ENCODE measurements at places on chromosomes 1 and 21.

- no peak for DNase-seq
These were observed 63.8 kb downstream of the GON4L start for GRCh38 chr1:155793213-155793612.

GRCh38 chr1:108072212-108072611, 107.2 kb upstream of the VAV3 start:
- DNase-seq, result no peak

- DNase-seq, result no peak
These were observed 212.9 kb upstream of the HOOK1 start for GRCh38 chr1:59601811-59602210.

DNA sequence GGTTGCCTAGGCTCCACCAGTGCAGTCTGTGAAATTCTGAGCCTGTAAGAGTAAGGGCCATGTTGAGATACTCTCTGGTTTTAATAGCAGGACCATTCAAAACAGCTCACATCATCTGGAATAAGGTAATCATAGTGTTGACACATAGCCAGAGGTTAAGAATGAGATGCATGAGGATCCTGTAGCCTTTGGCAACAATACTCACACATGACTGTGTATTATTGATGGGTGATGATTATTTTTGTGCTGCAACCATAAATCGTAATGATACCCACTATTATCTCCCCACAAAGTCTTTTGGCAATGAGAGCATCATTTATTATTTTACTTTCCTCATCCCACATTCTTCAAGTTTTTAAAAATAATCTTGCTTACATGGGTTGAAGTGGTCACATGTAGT, 35.5 kb downstream of the KCNK2 start:
- DNase-seq, result no peak

DNA sequence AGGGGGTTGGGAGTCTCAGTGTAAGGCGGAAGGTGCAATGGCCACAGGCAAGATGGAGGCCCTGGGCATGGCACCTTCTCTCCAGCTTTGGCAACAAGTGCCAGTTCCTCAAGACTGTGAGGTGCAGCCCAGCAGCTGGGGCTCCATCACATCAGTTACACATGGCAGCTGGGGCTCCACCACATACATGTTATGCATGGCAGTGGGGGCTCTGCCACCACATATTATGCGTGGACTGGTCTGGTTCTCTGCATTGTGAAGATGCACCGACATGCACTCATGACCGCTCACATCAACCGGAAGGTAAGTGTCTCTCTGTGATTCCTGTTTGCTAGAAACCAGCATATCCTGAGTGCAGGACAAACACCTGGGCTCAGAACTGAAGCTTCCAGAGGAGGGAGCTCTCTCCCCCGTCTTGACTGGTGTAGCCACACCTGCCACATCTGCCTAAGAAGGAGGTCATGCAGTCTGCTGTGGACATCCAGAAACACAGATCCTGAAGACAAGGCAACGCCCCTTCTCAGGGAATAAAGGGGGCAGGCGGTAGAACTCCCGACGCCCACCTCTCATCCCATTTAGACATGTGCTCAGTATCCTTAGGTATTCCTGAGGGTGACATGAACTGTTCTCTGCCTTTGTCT, 104.1 kb upstream of the TMPRSS2 start:
- peak; percentile 47 for DNase-seq

DNA sequence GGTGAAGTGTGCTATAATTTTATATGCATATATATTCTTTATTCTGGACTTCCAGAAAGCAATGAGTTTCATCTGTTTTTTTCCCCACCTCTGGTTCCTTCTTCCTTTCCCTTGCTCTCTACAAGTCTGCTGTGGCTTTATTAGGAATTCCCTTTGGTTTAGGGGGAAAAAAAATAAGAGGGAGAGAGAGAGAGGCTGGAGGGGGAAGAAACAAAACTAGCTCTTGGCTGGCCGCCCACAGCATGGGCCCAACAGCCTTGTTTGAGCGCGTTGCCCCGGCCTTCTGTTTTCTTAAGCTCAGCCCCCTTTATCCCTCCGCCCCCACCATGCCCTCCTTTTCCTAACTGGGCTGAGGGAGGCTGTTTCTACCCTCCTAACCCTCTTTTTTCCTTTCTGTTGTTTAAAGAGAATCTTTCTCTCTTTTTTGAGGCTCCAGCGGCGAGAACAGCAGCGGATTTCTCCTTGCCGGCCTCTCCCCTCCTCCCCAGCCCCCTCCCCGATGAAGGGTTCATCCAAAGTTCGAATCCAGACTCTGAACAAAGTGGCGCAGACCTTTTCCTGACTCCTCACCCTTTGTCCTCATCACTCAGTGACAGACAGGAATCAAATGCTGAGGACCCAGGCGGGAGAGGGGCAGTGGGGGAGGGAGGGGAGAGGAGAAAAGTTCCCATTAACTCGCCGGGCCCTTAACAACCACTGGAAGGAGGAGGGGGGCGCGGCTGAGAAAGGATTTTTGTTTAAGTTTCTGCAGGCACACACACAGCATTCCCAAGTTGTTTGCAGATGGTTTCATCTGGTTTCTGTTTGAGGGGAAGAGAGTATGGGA, 29.7 kb downstream of the PBX1 start:
- DNase-seq, result no peak

- no peak for DNase-seq
These were observed 32.8 kb upstream of the IL19 start for GRCh38 chr1:206737729-206738201.

- no peak for DNase-seq
These were observed 56.3 kb upstream of the CNN3 start for GRCh38 chr1:94983171-94983739.

GRCh38 chr1:153616917-153617311, 789 bp upstream of the S100A14 start:
- no peak for DNase-seq

GRCh38 chr1:67029472-67029871, 24.5 kb downstream of the SLC35D1 start:
- DNase-seq, result no peak

DNA sequence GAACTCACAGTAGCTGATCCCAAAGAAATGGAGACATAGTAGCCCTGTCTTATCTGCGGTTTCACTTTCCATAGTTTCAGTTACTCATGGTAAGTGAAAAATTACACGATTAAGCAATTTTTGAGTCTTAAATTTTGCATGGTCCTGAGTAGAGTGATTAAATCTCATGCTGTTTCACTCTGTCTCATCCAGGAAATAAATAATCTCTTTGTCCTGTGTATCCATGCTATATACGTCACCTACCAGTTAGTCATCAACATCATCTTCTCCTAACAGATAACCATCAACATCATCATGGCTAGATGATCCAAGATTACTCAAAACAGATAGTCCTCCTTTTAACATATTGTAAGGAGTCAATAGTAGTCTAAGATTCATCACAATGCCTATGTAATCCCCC, 1589.3 kb downstream of the BRINP3 start:
- DNase-seq, result no peak

DNA sequence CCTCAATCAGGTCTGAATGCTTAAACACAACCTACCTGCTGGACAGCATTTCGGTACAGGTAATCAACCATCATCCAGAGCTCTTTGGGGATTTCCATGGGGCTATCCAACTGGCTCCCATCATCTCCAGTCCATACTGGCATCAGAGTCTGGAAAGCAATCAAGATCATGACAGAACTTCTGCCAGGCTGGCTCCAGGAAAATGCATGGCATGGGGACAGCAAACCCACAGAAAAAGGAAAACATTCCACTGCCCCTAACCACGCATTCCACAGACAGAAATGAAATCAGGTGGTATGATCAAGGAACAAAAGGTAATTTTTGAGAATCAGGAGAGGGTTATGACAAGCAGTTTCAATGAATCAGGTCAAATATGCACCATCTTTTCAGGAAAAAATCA, 9.1 kb upstream of the MTF1 start:
- no peak for DNase-seq

DNA sequence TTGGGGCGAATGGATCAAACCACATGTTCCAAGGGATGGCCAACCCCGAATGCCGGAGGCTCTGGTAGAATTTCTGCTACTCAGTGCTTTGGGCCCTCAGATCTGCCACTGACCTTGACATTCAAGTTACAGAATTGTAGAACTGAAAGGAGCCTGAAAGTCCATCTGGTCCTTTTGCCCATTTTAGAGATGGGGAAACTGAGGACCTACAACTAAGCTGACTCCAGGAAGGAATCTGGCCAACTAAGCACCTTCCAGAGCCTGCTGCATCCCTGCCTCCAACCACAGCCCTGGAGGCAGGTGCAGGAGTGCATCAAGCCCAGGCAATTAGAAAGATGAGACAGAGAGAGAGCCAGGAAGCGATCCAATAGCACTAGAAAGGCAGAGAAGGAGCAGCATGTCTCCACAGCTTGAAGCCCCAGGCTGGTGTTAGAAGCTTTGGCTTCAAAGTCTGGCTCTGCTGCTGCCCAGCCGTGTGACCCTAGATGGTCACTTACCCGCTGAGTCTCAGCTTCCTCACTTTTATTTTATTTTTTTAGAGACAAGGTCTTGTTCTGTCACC, 1.3 kb upstream of the CTRC start:
- DNase-seq, result no peak

- no peak for DNase-seq
These were observed 710 bp upstream of the PRPF3 start for GRCh38 chr1:150320667-150320978.

DNA sequence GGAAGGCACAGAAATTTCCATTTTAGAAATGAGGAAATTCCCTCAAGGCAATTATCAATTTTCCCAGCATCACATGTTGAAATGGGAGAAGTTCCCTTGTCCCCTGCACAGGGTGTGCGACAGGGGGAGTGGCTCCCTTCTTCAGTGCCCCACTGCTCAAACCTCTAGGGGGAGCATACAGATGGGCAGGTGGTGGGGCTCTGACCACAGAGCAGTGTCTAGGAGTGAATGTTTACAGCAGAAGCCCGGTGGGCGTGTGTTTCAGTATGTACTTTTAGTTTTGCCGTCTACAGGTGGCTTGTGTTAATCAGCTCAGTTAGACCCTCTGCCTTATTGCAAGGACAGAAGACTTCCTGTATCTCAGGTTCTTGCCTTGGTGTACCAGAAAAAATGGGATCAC, 493.7 kb upstream of the PLXNA2 start:
- DNase-seq, result no peak

- DNase-seq, result no peak
These were observed 1577.0 kb downstream of the NCAM2 start for GRCh38 chr21:22575165-22575584.

- DNase-seq, result no peak
These were observed 6.4 kb upstream of the KCNK1 start for GRCh38 chr1:233607252-233608119.

DNA sequence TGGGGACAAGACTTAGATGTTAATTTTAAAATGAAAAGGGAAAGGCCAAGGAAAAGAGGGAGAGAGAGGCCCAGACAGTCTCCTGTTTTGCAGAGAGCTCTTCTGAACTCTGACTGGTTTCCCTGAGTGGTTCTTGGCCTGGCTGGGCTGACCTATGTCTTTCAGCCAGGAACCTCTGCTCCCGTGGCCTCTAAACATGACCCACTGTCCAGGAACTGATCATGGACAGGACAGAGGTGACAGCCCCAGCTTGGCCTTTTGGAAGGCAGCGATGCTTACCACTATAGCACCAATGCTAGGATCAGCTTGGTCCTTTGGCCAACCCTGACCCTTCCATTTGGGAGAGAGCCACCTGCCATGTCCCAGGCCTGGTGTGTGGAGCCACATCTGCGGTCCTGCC, 55.2 kb downstream of the PRDM16 start:
- DNase-seq, result no peak

GRCh38 chr1:3608154-3608553, 3.2 kb downstream of the MEGF6 start:
- no peak for DNase-seq

GRCh38 chr1:53024117-53024516, 37.9 kb upstream of the PODN start:
- no peak for DNase-seq

DNA sequence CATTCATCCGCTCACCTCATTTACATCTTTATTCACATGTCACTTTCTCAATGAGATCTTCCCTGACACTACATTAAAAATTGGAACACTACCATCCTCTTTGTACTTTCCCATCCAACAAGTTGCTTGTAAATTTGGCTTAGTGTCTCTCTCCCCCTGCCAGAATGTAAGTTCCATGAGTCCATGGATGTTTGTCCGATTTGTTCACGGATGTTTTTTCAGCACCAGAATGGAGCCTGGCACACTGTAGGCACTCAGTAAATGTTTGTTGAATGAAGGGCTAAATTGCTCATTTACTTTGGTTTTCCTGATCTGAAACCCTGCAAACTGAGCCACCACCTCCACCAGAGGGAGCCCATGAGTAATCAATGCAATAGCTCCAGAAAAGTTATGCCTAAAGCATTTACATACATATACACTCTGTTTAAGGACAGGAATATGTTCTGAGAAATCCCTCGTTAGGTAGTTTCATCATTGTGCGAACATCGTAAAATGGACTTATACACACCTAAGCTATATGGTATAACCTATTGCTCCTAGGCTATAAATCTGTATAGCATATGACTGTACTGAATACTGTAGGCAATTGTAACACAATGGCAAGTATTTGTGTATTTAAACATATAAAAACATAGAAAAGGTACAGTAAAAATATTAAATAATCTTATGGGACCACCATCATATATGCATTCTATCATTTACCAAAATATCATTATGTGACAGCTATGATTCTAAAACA, 2.8 kb upstream of the EYA3 start:
- peak; percentile 74 for DNase-seq

DNA sequence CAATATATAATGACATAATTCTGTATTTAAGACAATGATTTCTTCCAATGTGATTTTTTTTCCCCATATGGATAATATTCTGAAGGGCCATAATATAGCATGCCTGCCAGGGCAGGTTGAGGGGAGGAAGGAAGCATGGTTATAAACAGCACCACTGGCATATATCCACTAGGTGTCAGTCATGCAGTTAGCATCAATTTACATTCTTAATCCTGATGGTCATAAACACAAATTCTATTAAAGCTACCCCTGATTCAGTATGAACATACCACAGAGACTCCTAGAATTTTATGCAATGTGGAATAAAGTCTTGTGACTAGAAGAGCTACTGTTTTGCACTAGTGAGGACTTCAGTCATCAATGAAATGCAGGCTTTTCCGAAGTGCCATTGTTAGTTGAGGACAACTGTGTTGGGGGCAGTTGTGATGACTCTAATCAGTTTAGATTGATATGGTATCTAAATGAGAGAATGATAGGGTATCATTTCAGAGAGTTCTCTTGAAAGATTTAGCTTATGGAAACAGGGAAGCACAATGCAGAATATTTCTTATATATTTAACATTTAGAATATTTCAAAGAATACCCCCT, 342.7 kb upstream of the NR5A2 start:
- peak; percentile 61 for DNase-seq

DNA sequence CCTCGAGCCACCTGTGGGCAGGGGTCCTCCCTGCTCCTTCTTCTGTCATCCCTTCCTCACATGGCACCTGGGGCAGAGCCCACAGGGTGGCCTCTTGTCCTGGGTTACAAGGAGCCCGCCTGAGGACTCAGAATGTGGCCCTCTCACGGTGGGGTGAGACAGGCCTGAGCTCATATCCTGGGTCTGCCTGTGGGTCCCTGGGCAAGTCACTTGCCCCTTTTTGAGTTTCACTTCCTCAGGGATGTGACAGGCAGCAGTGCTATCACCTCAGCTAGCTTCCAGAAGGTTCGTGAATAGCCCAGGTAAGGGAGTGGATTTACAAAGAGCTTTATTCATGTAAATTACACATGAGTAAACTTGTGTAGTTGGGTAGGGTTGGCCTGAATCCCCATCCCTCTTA, 33.5 kb downstream of the HTR6 start:
- DNase-seq, result no peak

Data from Panc1 (cell line).